ENCODE measurements at places on chromosomes 12 and 14.

GRCh38 chr14:75497701-75498100 lies 24.6 kb upstream of the BATF start:
- no peak for DNase-seq

GRCh38 chr12:123478762-123479161 lies 20.8 kb downstream of the SNRNP35 start:
- DNase-seq, result no peak

DNA sequence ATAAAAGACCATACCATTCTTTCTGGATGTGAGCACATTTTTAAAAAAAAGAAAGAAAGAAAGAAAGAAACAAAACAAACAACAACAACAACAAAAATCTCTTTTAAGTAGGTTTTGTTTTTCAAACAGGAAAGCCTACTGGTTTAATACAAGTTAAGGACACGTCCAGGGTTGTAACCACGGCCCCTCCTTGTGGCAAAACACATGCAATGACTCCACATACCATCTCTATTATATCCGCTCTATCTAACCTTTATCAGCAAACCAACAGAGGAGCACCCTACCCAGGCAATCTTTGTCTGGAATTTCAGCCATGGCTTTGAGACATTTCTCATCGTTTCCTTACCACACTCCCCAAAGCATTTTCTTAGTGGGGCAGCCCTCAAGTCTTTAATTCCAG lies 360.5 kb upstream of the TMPO start:
- DNase-seq, result peak; percentile 73

DNA sequence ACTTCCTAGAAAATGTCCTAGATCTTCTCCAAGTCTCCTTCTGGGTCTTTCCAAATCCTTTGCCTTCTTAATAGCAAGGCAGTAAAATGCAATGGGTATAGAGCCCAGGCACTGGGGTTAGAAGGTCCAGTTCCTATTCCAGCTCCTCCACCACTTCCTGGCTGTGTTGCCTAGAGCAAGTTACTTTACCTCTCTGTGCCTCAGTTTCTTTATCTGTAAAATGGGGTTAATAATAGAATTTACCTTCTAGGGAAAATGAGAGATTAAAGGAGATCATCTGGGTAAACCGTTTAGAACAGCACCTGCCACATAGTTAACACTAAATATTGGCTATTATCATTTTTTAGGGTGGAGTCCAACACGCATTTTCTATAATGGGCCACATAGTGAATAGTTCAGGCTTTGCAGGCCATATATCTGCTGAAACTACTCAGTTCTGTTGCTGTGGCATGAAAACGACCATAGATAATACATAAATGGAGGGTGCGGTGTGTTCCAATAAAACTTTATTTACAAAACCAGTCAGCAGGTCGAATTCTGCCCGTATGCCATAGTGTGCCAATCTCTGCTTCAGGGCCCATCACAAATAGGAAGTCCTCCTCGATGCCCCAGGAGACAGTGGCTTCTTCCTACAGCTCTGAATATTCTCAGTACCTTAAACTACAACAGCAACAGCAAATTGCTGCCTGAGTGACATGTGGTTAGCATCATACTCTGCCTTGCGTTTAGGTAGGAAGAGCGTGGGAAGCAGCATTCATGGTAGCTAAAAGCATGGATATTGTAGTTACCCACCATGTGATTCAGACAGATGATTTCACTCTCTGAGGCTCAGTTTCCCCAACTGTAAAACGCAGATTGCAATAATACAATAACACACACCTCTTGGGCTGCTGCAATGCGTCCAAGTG lies 60.9 kb downstream of the SVOP start:
- no peak for DNase-seq

GRCh38 chr12:39779768-39780340 lies 160.3 kb upstream of the ABCD2 start:
- DNase-seq, result no peak

DNA sequence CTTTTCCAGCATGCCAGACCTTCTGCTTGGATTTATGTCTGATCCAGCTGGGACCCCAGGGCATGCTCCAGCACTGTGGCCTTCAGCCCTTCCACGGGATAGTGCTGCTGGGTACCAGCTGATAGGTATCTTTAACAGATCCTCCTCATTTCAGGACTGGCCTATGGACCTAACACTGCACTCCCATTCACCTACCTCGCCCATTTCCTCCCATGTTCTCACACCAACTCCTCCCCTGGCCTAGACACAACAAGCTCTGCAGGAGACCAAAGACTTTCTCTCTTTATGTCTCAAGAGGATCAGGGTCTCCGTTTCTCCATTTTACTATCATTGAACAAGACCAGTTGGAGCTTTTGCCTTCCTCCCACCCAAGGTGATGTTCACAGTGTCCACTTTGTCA lies 140.0 kb upstream of the TMCC3 start:
- no peak for DNase-seq

GRCh38 chr12:52945389-52946232 lies 3.3 kb upstream of the KRT18 start:
- no peak for DNase-seq

DNA sequence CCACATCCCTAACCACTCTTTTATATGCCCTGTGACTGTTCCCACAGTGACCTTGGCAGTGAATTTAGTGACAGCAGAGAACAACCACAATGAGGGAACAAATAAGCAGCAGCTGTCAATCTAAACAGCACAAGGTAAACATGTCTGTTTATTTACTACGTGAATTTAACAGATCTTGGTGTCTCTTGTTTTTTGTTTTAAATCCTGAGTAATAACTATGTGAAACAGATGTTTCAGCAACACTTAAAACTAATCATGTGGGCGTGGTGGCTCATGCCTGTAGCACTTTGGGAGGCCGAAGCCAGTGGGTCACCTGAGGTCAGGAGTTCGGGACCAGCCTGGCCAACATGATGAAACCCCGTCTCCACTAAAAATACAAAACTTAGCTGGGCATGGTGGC lies 17.0 kb upstream of the CFAP54 start:
- no peak for DNase-seq

GRCh38 chr12:96189781-96190180 lies 4.4 kb upstream of the ELK3 start:
- no peak for DNase-seq

DNA sequence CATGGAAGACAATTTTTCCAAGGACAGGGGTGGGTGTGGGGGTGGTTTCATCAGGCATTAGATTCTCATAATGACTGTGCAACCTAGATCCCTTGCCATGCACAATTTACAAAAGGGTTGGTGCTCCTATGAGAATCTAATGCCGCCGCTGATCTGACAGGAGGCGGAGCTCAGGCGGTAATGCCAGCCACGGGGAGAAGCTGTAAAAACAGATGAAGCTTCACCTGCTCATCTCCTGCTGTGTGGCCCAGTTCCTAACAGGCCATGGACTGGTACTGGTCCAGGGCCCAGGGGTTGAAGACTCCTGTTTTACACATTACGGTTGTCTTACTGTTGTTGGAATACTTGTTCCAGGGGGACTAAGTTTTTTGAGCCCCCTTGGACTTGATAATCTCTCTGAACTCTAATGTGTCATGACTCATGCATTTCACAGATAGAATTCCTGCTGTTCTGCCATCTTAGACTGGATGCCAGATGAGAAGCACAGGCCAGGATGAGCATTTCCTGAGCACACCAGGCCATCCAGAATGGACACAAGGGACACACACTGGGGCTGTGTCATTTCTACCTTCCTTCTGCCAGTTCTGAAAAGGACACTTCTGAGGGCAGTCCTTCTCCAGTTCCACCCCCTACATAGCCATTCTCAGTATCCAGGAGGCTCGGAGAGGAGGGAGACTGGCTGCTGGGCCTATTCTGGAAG lies 5.8 kb downstream of the PLEKHD1 start:
- DNase-seq, result no peak

DNA sequence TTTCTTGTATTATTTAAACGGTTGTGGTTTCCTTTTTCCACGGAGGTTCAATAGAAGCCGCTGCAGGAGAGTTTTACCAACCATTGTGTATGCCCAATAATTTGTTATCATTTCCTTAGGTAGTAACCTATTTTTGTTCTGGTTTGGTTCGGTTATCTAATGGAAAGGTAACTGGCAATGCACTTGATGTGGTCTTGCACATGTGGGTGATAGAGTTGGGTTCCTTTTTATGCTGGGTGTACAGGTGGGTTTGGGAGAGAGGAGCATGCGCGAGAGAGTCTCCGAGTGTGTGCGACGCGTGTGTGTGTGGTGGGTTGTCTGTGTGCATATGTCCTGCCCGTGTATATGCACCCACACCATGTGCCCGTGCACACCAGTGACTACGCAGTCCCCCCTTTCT lies 102.7 kb upstream of the FKBP4 start:
- no peak for DNase-seq

DNA sequence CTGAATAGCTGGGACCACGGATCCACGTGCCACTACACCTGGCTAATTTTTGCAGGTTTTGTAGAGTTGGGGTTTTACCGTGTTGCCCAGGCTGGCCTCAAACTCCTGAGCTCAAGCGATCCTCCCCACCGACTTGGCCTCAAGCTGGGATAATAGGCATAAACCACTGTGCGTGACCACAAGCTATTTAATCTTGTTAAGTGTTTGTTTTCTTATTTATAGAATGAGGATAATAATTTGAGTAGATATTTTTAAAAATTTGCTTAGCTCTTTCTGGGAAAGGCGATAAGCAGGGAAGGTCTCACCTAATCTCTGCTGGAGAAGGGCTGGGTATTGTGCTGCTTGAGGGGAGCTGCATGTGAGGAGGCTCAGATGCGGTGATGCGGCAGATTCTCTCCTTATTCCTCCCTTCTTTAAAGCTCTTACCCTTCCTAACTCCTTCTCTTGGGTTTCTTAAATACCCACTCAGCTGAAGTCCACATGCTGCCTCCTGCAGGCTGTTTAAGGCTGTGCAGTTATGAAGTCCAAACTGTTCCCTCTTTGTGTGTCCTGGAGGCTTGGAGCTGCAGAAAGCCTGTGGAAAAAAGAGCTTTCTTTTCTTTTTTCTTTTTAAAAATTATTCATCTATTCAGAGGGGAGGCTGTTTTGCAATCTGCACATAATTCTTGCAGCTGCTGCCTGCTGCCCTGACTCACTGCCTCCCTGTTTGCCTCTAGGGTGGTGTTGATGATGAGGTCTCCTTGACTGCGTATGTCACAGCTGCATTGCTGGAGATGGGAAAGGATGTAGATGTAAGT lies 37.9 kb downstream of the A2ML1 start:
- no peak for DNase-seq

DNA sequence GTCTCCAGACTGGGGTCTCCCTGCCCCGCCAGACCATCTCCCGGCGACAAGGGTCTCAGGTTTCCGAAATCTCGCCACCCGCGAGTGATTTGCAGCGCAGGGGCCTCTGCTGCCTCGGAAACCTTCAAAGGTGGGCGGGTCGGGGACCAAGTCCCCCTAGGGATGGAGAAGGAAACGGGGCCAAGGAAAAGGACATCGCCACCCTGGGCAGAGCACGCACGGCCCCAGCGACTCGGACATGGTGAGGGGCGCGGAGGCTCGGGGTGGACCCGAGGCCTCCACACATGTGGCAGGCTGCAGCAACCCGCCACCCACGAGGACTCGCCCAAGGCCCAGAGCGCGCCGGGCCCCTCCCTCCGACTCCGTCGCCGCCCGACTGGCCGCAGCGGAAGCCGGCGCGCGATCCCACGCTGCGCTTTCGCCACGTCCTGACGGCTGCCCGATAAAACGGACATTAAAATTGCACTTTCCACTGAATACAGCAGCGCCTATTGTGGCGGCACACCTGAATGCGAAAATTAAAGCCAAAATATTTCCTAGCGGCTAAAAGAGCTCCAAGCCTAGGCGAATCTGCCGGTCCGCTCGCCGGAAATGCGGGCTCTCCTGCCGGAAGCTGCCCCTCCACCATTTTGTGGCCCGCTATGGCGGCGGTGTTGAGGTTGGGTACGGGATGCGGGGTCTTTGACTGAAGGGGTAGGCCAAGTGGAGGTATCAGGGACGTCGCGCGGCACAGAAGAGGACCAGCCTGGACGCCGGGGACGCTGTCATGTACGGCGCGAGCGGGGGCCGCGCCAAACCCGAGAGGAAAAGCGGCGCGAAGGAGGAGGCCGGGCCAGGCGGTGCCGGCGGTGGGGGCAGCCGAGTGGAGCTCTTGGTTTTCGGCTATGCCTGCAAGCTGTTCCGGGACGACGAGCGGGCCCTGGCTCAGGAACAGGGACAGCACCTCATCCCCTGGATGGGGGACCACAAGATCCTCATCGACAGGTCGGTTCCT lies at the start of gene SFSWAP:
Gene SFSWAP, plus strand, starts transcription at position 627 of the 994 bp plus-strand sequence. Its CDS starts 140 bp downstream, at position 767.
- peak; percentile 5 for DNase-seq

DNA sequence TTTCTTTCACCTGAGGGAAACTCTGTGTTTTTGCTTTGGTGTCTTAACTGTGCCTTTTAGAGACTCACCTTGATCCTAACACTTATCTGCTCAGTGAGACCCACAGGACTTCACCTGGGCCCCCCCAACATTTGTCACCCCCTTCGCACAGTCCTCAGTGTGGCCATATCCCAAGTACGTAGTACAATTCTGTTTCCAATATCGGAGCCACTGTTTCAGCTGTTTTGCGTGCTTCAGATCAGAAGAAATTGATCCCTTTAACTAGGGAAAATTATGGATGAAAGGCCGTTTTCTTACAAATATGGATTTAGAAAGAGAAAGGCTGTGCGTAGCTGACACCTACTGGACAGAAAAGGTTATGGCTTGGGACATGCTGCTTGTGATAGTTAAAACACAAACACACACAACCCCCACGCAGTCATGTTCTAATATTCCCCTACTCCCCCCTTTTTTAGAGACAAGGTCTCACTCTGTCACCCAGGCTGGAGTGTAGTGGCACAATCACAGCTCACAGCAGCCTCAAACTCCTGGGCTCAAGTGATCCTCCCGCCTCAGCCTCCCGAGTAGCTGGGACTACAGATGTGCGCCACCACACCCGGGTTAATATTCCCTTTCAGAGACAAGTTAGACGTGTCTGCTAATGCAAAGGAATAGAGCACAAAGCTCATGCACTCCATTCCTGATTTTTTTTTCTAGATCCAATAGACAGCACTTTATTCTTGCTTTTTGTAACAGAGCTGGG lies 3.6 kb upstream of the SLC7A8 start:
- DNase-seq, result no peak

GRCh38 chr14:66405158-66405557 lies 81.0 kb upstream of the CCDC196 start:
- DNase-seq, result no peak

DNA sequence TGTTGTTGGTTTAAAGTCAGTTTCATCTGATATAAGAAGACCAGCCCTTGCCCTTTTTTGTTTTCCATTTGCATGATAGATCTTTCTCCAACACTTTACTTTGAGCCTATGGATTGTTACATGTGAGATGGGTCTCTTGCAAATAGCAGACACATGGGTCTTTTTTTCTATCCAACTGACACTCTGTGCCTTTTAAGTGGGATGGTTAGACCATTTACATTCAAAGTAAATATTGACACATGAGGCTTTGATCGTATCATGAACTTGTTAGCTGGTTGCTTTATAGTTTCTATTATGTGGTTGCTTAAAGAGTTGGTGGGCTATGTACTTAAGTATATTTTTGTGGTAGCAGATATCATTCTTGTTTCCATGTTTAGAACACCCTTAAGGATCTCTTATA lies 213.4 kb upstream of the G2E3 start:
- no peak for DNase-seq

- no peak for DNase-seq
Measured at GRCh38 chr12:1305791-1306500, 288.4 kb downstream of the FBXL14 start.

Data from NCI-H2081 treated with DMSO at 0.1 percent for 48 hours (cell line).